Activated CD4-positive, alpha-beta T cell treated with anti-CD3 and anti-CD28 coated beads, Interleukin-2, amount 50 U/mL, for 48 hours (primary cell): ENCODE measurements at places on chromosomes 1 and 21.

- no peak for DNase-seq
Observed at GRCh38 chr1:172401892-172402291, 18.6 kb upstream of the C1orf105 start.

DNA sequence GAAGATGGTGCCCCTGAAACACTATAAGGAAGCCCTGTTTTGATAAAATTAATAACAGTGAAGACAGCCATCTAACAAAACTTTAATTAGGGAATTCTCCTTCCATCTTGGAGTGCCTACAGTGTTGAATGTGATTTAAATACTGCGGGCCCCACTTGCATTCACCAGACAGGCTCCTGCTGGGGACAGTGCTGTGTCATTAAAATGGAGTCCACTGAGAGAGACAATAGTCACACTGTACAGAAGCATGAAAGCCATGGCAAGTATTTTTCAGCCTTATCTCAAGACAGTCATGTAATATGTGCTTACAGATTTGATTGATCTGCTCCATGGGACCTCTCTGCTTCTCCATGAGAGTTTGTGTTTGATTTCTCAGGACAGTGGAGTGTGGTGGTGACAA, 29.7 kb upstream of the ZBTB18 start:
- DNase-seq, result no peak

DNA sequence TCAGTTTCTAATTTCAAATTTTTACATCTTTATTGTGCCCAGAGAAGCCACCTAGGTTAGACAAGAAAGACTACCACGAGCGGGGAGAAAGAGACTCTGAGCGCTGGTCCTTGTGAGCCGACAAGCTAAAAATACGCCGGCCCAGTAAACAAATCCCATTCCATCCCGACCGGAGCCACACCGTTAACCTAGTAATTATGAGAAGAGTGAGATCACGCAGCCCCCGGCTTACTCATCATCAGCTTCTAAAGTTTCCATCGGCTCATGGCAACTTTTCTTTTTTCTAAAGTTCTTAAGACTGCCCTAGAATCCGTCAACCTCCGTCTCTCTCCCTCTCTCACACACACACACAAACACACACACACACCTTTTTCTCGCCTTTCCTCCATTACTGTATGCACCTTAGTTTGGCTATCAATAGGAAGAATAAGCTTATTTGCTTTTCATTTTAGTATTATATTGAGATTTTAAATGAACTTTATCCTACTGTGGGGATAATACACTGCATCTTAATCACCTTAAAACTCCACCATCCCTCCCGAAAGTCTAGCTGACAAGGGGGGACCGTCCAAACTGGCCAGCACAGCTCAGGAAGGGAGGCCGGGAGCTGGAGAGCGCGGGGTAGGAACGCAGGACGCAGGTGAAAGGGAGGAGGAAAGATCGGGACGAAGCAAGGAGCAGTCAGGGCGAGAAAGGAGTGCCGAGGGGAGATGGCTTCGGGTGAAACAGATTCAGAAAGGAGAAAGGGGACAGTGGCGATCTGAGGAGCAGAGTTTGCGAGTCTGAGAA, 728 bp downstream of the OTUD7B start:
- DNase-seq, result peak; percentile 61

DNA sequence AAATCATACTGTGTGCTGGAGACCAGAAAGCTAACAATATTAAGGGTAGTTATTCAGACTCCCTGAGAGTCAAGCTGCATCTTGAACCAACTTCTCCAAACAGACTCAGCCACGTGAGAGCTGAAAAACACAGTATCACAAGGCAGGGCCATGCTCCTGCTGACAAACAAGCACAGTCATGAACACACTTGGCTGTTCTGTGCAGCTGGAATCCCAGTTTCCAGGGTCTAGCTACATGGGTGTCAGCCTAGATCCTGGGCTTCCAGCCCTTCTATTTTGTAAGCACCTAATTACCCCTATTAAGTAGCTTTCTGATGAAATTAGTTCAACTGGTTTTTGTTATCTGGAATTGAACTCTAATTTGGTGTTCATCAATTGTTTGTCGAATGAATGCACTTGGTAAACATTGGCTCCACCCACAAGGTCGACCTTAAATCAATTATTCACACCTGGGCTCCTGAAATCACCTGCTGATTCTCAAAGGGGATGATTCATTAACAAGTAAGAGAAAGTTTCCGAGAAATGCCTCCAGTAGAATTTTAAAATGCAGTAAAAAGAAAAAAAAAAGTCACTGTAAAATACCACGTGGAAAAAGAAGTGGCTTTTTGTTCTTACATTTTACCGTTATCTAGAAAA, 179.3 kb downstream of the ZC3H11B start:
- no peak for DNase-seq

- no peak for DNase-seq
Observed at GRCh38 chr1:102837551-102837950, 270.8 kb downstream of the COL11A1 start.

DNA sequence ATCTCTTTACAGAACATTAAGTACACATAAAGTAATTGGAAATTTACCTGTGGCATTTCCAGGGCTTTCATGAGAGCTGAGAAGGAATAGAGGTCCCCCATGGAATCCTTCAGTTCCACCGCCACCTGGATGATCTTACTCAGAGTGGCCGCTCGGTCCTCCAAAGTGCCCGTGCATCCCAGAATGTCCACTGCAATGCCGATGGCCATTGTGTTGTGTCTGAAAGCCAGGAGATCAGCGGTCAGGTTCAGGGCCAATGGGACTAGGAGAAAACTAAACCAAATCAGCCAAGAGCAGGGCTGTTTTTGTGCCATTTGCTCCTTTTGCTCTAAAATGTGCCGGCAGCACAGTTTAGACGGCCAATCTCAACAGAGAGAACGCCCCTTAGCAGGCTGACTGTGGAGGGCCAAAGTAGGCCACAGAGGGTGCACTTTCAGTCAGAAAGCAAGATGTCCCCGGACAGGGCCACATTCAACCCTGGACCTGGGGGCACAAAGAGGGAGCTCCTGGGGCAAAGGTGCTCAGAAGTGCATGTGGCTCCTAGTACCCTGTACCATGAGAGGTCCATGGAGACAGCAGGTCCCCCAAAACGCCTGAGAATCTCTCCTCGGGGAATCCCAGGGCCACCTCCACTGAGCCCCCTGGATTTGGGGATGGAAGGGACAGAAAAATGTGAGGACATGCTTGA, 109.9 kb downstream of the BCAR3 start:
- no peak for DNase-seq

GRCh38 chr1:57483954-57484353, 60.1 kb upstream of the DAB1 start:
- DNase-seq, result no peak

- DNase-seq, result no peak
Observed at GRCh38 chr1:227072991-227073390, 132.9 kb downstream of the COQ8A start.

- DNase-seq, result peak; percentile 52
Observed at GRCh38 chr1:146012703-146013558, 8.6 kb downstream of the HJV start.

- no peak for DNase-seq
Observed at GRCh38 chr1:174836543-174836942, 163.2 kb upstream of the CACYBP start.

- DNase-seq, result no peak
Observed at GRCh38 chr1:97630948-97631347, 289.9 kb downstream of the DPYD start.

GRCh38 chr1:39508857-39509305, 17.4 kb downstream of the BMP8A start:
- DNase-seq, result peak; percentile 3

- DNase-seq, result no peak
Observed at GRCh38 chr1:178060789-178061556, 32.9 kb upstream of the RASAL2 start.

- DNase-seq, result no peak
Observed at GRCh38 chr1:167490765-167491164, 27.6 kb downstream of the CD247 start.

GRCh38 chr1:54215523-54215922, 15.6 kb downstream of the MRPL37 start:
- DNase-seq, result no peak

DNA sequence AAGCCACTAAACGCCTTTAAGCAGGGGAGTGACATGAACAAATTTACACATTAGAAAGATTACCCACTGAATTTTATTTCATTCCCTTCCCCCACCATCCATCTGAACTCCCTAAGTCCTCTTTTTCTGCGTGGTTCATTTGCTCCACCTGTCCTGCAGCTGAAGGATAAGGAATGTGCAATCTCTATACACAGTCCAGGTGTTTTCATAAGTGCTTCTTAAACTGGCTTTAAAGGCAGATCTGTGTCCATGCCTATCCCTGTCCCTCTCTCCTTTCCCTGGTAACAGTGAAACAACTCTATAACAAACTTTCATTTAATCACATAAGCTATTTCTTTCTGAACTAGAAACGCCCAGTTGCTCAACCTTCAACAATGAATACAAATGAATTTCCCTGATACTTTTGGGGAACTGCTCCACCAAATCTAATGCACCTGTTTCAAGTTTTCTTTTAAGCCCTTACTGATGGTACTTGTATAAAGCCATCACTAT, 8.4 kb downstream of the GSTM3 start:
- no peak for DNase-seq
